ENCODE measurements at places on chromosomes 3 and 15.

DNA sequence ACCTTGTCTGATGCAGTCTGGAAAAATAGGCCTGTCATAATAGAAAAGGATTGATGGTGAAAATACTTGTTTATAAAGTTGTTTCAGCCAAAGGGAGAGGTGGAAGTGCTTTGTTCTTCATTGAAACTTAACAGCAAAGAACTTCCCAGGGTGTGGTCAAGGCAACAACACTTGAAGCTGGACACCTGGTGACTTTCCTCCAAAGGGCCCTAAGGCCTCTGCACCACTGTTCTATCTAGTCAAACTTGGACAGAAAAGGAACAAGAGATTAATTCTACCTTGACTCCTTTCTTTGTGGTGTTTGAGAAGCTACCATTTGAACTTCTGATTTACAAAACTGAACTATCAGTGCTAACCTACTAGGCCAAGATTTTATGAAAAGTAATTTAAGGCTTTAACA lies 102.0 kb downstream of the CMSS1 start:
- no peak for DNase-seq

GRCh38 chr3:53320697-53321096 lies 26.6 kb downstream of the DCP1A start:
- DNase-seq, result no peak

- DNase-seq, result no peak
Observed at GRCh38 chr3:34131091-34131490, 332.7 kb downstream of the PDCD6IP start.

- DNase-seq, result no peak
Observed at GRCh38 chr3:189685860-189686259, 54.7 kb downstream of the TP63 start.

DNA sequence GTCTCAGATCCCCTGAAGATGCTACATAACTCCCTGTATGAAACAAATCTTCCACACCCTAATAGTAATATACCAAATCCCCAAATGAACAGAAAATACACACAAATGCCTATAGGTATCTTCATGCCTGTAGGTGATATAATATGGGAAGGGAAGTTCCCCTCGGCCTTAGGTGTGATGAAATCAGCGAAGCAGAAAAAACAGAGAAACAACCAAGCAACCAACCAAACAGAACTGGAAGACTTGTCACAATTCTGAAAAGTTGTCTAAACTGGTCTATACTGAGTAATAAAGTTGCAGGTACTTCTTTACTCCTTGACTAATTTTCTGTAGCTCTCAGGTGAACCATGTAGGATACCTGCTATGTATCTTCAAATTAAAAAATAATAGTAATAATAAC lies 82.2 kb upstream of the SATB1 start:
- DNase-seq, result no peak

GRCh38 chr3:13696699-13697098 lies 147.8 kb downstream of the FBLN2 start:
- DNase-seq, result no peak

GRCh38 chr15:77475898-77476297 lies 55.2 kb downstream of the HMG20A start:
- no peak for DNase-seq

DNA sequence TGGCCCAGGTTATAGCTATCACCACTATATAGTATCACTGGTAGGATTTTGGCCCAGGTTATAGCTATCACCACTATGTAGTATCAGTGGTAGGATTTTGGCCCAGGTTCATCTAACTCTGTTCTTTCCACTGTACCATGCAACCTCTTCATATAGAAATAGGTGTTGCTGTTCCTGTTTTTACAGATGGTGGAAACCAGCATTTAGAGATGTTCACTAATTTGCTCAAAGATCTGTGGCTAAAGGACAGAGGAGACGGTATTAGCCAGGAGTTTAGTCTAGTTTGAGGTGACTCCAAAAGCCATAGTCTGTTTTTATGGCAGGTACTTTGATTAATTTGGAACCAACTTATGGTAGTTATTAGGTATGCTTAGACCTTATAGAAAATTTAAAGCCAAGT lies 3.1 kb downstream of the LRCH3 start:
- no peak for DNase-seq

- no peak for DNase-seq
Observed at GRCh38 chr15:66047321-66048024, 178.2 kb downstream of the RAB11A start.

DNA sequence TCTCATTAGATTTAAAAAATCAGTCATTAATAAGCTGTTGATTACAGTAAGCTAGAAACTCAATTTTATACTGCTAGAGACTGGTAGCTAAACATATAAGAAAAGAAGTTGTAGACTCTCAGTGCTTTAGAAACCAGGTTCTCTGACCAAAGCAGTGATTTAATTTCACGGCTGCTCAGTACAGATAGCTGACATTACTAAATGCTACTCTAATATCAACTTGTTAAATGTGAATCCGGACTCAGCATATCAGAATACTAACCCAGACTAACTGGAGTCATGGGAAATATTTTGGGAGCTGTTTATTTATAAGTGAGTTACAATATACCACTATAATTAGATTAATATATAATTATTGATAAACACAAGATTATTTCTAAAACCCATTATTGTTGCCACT lies 80.4 kb downstream of the NEDD4 start:
- DNase-seq, result no peak

- no peak for DNase-seq
Observed at GRCh38 chr3:79314962-79315361, 452.8 kb downstream of the ROBO1 start.

DNA sequence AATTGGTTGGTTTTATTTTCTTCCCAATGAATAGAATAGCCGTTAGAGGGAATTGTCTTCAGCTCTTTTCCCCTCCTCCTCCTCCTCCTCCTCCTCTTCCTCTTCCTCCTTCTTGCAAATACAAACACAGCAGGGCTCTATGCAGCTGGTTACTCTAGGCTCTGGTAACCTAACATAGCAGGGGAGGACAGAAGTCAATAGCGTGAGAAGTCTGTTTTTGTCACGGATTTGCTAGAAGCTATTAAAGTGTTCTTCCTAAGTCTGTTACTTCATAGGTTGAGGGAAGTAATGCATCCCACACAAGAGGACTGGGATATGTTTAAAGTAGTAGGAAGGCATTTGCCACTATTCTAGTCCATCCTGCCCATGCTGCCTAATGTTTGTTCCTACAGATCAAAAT lies 374.7 kb upstream of the TPRG1 start:
- DNase-seq, result no peak

GRCh38 chr3:32743934-32744333 lies 58.9 kb downstream of the CNOT10 start:
- no peak for DNase-seq

- DNase-seq, result no peak
Observed at GRCh38 chr3:62007036-62007435, 366.3 kb downstream of the FEZF2 start.

DNA sequence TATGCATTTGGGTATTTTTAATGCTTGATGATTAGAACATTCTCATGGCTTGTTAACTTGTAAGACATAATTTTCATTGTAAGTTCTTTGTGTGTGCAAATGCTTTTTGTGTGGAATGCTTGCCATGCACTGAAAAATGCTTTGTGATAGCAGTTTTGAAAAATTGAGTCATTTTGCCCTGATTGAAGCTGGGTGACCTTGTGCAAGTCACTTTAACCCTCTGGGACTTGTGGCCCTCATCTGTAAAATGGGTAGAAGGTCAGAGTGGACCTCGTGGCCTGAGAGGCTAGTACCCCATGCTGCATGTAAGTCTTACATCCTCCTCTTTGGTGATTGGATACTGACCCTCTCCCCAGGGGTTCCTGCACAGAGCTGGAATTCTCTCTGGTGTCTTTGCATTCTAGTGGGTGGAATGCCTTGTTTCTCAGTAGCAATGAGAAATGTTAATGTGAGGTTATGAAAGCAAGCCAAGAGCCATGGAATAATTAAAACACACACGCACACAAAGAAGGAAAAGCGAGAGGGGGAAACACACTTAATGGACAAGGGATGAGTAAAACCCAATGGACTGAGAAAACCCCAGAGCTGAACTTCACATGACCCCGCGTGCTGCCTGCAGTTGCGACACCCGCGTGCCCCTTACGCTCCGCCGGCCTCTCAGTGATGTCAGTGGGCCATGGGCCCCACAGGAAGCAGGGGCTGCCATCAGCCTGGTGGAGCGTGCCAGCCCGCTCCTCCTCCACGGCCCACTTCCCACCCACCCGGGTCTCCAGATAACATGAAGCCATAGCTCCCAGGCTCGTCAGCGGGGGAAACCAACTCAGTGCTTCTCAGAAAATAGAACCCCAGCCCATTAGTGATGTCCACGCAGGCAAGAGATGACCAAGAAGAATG lies 44.0 kb downstream of the SMAD3 start:
- no peak for DNase-seq

All from stimulated activated CD4-positive, alpha-beta T cell treated with anti-CD3 and anti-CD28 coated beads, Interleukin-1b, Interleukin-23, amount 100 ng/mL, for 4 hours (primary cell).